ENCODE measurements at places on chromosomes 1 and 21.

- no peak for DNase-seq
Observed at GRCh38 chr1:67801903-67802302, 31.4 kb downstream of the GNG12 start.

DNA sequence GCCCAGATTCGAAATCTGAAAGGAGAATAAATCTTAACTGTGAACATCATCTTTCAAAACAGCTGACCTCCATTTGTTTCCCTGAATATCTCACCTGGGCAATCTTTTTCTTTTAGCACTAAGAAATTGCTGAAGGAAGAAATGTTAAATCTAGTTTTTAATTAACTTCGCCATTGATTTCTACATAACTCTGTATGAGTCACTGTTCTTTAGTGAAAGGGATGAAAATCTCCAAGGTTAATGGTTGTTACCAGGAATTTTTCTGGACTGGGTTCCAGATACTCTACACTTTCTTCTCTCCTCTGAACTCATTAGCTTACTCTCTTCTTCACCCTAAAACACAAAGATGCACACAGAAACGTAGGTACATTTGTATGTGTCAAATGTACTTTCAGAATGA, 235.7 kb downstream of the BACH1 start:
- DNase-seq, result no peak

GRCh38 chr1:30700528-30701257, 22.7 kb downstream of the MATN1 start:
- DNase-seq, result peak; percentile 88

GRCh38 chr1:215860833-215861232, 293.7 kb downstream of the KCTD3 start:
- no peak for DNase-seq

DNA sequence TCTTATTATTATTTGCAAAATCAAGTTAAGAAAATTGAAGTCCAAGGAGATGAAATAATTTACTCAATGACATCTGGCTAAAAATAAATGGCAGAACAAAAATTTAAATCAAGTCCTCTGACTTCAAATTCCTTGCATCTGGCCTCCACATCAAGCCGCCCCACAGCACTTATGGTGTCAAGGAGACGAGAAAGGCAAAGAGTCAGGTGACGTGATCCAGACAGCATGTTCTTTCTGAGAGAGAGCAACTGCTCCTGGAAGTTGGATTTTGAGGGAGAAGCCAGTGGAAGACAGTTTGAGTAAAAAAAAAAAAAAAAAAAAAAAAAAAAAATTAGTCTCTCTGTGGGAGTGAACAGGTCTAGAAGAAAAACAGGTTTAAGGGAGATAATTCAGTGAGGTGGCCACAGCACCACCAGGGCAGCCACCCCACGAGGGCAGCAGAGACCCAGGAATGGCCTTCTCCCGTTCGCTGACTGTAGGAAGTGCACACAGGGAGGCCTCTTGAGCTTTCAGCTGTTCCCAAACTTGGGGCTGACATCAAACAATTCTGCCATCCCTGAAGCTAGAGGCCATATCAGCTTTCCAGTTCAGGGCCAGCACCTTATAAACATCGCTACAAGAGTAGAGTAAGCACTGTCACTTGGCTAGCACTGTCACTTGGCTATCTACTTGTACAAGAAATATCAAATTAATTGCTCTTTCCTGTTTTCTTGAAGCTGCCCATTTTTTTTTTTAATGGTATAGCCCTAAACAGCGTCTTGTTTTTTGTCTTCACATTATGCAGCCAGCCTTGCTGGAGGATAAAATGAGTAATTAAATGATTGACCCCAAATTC, 7.8 kb downstream of the C1orf162 start:
- DNase-seq, result peak; percentile 93

- peak; percentile 17 for DNase-seq
Observed at GRCh38 chr1:20322081-20322824, 31.6 kb downstream of the VWA5B1 start.

DNA sequence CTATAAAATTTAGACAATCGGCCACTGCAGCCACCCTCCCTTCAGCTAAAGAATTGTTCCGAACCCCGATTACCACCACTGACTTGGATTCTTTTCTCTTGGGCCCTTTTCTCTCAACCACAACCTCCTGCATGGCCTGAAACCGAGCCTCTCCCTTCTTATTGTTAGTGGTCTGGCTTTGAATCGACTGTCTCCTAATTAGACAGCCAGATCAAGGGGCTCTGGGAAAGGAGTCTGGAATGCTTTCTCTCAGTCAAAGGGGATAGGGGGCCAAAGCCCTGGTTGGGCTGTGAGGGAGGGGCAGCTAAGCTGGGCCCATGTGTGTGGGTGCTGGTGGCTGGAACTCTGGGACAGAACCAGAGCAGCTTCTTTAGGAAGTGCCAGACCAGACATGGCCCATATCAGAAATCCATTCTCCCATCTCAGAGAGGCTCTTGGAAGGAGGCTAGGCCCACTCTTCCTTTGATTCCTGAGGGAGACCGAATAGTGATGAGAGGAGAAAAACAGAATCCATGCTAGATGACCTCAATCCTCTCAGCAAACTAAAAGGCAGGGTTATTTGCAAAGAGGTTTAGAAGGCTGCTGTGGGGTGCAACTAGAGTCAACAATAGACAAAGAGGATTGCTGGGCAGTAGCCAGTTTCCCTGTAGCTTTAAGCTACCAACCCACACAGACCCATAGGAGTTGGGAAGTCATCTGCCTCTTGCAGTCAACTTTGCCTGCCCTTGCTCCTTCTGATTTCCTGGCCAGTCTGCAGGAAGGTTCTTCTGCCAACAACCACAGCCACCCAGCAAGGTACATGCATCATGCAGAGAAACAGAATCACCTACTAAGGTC, 117.6 kb downstream of the AK5 start:
- DNase-seq, result no peak

DNA sequence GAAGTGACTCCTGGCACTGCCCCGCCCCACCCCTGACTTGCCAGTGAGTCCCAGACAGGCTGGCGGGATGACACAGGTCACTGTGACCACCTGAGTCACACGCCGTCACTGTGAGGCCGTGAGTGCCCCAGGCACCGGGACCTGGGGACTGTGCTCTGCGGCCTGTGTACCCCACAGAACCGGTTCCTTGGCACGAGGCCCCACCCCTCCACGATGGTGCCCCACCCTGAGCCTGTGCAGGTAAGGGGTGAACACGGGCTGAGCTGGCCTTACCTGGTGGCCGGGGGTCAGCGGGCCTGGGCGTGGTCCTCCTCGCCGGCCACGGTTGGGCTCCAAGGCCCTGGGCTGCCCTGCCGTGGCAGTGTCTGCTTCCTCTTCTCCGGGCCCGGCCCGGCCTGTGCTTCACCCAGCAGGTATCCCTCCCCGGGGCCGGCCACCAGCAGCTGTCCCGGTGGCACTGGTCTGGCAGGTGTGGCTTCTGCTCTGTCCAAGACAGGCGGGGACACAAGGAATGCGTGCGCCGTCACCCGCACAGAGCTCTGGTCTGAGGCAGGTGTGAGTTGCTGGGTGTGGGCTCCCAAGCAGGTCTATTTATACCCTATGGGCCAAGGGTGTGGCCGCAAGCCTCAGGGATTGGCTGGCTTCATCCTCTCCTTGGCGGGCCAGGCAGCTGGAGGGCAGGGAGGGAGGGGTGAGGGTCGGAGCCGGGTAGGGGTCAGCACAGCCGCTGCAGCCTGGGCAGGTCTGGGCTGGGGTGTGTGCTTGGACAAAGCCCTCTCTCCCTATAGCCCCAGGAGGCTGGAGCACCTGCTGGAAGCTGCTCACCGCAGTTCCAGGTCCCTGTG, at the start of gene RNF223:
Gene RNF223, minus strand, starts transcription at position 564 of the 845 bp plus-strand sequence. CDS start 1,740 bp downstream, outside the sequence.
- DNase-seq, result no peak

- peak; percentile 81 for DNase-seq
Observed at GRCh38 chr21:45330075-45330781, 42.5 kb upstream of the POFUT2 start.

GRCh38 chr1:54095546-54096226, 42.3 kb downstream of the TCEANC2 start:
- no peak for DNase-seq
